Iris pigment epithelial cell (primary cell): ENCODE measurements at places on chromosomes 2 and 18.
A peak's percentile ranks its signal among the peaks of the same experiment; 100 is the strongest.

- no peak for DNase-seq
These were observed 123.6 kb downstream of the MAP3K20 start for GRCh38 chr2:173199294-173199693.

DNA sequence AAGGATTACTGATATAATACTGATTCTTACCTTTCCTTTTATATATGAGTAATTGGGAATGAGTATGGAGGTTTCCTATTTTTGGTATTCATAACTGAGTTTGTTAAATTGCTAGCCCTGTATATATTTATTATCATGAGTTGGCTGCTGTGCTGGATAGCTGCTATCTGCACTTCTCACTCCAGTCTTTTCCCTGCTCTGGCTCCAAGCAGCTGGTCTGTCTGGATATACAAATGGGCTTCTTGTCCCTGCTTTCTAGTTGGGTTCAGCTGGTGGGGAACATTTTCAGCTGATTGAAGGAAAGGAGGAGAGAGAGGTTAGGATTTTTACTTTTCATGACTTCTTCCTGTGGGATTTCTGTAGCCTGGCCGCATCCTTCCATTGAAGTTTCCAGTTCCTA, 41.2 kb downstream of the AGFG1 start:
- DNase-seq = no peak

DNA sequence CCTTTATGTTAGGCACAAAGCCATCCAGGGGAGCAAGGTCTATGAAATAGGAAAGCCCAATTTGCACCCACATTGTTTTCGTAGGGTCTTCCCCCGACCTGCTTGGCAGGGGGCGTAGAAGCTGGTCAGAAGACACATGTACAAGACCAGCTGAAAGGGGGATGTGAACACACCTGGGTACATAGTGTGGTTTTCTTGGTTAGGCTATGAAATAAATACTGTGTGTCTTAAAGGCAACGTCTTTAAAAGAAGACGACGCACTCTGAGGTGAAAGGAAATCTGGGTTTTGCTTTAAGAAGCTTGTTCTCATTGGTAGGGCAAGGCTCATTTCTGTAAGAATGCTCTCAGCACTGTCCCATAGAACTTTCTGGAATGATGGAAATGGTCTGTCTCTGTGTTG, 60.0 kb upstream of the KLF7 start:
- DNase-seq = no peak

- no peak for DNase-seq
These were observed 353.3 kb downstream of the DSC3 start for GRCh38 chr18:30689216-30689615.

- DNase-seq = peak; percentile 90
These were observed 88.7 kb downstream of the MYO1B start for GRCh38 chr2:191333911-191334357.

DNA sequence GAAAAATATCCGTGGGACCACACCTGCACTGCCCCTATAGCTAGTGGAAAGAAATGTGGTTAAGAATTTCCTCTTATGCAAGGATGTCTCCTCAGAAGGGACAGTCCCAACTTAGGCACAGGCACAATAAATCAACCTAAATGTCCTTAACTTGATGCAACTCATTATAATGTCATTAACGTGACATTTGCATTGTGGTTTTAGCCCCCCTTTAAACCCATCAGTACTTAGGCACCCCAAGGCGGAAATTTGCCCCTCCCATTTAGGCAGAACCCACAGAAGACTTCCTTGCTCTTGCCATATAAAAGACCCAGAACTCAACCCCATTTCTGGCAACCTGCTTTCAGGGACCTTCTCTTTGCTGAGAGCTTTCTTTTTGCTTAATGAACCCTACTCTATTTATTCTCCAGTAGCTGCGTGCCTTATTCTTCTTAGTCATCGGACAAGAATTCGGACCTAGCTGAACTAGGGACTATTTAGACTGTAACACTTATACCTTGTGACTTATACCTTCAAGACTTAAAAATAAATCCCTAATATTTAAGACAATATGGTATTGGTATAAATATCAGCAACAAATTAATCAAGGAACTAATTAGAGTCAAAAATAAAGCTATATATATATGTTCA, 1281.6 kb upstream of the TMEFF2 start:
- peak; percentile 14 for DNase-seq

GRCh38 chr2:160043265-160043664, 19.1 kb downstream of the PLA2R1 start:
- peak; percentile 42 for DNase-seq

- DNase-seq = no peak
These were observed 63.9 kb downstream of the COMMD1 start for GRCh38 chr2:61969376-61969775.

GRCh38 chr2:154620471-154620870, 78.0 kb upstream of the KCNJ3 start:
- no peak for DNase-seq

GRCh38 chr2:234189786-234190300, 139.3 kb downstream of the SPP2 start:
- DNase-seq = no peak

- no peak for DNase-seq
These were observed 165.0 kb downstream of the ASB1 start for GRCh38 chr2:238591732-238592131.

GRCh38 chr18:13378150-13378549, 159.6 kb downstream of the LDLRAD4 start:
- no peak for DNase-seq

DNA sequence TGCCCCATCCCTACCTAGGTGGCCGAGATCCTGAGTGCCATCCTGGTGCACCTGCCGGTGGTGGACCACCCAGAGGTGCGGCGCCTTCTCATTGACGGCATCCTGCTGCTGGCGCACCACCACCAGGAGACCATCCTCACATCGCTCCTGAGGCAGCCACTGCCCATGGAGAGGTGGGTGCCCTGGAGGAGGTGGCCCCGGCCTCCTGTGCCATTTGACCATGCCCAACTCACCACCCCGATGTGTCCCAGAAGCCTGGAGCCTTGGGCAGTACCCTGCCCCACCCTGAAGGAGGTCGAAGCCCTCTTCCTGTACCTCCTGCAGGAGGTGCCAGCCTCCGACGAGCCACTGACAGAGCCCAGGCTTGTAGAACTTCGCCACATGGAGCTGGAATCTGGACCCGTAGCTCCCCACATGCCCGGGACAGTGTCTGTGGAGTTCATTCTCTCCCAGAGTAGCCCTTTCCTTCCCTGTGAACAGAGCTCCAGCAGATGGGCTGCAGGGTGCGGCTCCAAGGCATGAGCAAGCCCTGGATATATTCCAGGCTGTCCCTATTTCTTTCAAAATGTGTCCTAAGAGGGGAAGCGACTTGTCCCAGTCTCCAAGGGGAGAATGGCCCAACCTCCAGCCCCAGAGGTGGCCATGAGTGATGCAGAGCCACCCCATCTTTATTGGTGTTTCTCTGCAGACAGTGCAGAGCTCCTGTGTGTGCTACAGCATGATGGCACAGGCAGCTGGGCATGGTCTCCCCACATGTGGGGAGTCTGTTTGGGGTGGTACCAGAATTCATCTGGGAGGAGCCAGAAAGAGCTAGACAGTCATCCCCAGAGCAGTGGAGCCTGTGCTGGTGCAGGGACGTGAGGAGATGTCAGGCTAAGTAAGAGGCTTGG, 34.2 kb downstream of the HJURP start:
- DNase-seq = no peak

- DNase-seq = no peak
These were observed 4.7 kb downstream of the MYOM1 start for GRCh38 chr18:3214855-3215637.

DNA sequence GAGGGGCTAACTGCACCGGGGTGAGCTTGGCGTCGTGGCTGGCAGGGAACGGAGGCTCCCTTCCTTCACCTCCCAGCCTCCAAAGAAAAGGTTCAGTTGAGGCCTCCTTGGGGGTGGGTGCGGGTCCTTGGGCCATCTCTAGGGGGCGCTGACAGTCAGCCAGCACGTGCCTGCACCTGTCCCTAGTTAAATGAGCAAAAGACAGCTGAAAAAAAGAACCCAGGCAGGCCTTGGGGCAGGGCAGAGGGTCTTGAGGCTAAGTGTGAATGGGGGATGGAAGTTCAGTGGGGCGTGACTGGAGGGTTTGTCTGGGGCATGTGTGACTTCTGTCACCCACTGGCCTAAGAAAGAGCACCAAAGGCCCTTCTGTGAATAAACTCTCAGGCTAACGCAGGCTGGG, 56.4 kb downstream of the ZFP36L2 start:
- DNase-seq = no peak

GRCh38 chr2:214730800-214731407, 78.6 kb downstream of the BARD1 start:
- peak; percentile 15 for DNase-seq

- DNase-seq = peak; percentile 32
These were observed 889.5 kb downstream of the EPHA4 start for GRCh38 chr2:220682616-220683015.

DNA sequence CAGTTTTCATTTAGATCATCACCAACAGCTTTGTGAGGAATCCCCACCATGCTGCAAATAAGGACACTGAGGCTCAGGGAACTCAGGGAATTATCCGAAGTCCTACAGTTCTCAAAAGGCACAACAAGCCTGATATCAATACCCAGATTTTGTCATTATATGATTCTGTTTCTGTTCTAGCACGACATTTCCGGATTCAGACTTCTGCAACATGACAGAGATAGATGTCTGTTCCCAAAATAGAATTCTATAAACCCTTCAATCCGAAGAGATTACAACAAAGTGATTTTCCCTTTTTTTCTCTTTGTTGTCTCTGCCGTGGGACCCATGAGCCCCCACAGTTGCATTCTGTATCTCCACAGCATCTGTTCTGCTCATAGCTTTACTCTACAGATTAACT, 72.0 kb downstream of the DOCK10 start:
- DNase-seq = no peak

- peak; percentile 85 for DNase-seq
These were observed 7.1 kb downstream of the THAP4 start for GRCh38 chr2:241629762-241630435.

- no peak for DNase-seq
These were observed 193.7 kb upstream of the ID2 start for GRCh38 chr2:8488001-8488738.

DNA sequence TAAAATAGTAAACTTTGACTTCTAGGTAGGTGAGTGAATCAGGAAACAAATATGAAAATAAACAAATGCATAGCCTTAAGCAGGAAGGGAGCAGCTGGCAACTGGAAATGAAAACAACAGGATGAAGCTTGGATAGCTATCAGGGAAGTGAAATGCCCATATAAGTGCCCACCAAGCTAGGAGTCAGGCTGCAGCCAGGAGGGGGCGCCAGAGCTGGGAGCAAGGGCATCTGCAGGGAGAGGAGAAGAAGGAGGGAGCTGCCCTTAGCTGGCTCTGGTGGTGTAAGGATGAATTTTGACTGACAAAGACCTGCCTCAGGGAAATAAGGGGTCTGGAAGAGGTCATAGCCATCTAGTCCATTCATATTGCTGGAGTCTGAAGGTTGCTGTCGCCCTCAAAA, 298.3 kb downstream of the TDRD15 start:
- DNase-seq = peak; percentile 59

- DNase-seq = no peak
These were observed 129.7 kb downstream of the OSR1 start for GRCh38 chr2:19228715-19229114.

DNA sequence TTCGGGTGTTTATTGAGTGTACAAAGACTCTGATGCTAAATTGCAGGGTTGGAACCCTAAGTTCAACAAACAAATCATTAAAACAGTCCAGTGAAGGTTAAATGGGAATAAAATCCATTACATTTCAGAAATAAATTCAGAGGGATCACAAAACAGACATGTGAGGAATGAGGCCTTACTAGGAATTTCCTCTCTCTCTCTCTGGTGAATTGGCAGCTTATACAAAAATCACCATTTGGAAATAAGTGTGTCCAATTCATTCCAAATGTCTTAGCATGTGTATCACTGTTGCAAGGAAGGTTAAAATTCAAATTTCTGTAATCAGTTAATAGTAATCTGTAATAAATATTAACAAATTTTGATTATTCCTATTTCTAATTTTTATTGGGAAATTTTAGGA, 228.6 kb upstream of the PXDN start:
- DNase-seq = no peak

GRCh38 chr2:171551836-171552235, 29.6 kb downstream of the CYBRD1 start:
- DNase-seq = peak; percentile 49

DNA sequence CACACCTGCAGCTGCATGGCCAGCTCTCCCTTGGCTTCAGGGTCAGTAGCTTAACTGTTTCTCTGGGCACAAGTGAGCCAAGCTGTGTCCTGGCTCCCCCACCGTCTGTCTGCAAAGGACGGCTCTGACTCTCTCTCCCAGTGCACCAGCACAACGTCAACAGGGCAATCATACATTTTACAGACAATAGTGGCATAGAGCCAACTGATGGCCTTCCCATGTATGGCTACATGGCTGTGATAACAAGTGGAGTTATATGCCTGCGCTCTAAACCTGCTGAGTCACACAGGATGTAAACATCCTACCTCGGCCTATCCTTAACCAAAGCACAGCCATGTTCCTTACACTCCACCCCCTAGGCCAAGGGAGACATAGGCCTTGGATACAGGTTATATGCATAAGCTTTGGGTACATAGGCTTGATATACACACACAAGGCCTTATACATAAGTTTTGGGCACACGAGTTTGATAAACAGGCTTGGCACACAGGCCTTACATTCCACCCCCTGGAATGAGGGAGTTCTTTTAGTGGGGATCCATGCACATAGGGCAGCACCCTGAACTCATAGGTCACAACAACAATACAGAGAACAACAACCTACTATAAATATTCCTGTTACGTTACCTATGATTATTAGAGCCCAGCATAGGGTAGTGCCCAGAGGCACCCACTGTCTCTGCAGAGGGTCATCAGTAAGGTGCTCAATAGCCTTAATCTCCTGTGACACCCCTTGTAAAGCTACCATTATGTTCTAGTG, 17.7 kb downstream of the PHOSPHO2 start:
- no peak for DNase-seq

- no peak for DNase-seq
These were observed 7.0 kb upstream of the STRN start for GRCh38 chr2:36973320-36973719.
